Stimulated activated CD4-positive, alpha-beta T cell treated with anti-CD3 and anti-CD28 coated beads, Interleukin-12 subunit alpha, Interleukin-12 subunit beta, amount 100 ng/mL, for 24 hours (primary cell): ENCODE measurements at places on chromosomes 1 and 21.

GRCh38 chr1:206496131-206496793, 11.1 kb upstream of the RASSF5 start:
- DNase-seq: no peak

DNA sequence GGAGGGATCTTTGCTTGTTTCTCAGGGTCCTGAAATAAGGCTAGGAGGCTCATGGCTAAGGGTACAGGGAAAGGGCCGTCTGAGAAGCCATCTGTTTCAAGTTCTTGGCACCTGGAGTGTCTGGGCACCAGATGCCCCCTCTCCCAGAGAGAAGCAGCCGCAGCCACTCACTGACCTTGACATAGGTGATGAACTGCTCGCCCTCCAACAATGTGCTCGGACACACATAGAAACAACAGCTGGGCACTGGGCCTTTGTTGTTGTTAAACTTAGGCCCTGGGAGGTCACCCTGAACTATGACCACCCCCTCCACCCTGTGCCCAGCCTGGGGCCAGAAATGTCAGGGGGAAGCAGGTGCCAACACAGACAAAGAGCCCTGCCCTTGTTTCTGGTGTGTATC, 9.2 kb upstream of the TNNI1 start:
- DNase-seq: no peak

GRCh38 chr1:95650631-95651030, 416.6 kb downstream of the RWDD3 start:
- no peak for DNase-seq

GRCh38 chr21:38470755-38471154, 27.5 kb downstream of the ERG start:
- no peak for DNase-seq

GRCh38 chr21:37627074-37627473, 260.5 kb downstream of the DYRK1A start:
- no peak for DNase-seq

- DNase-seq: no peak
These were observed 39.1 kb downstream of the PCSK9 start for GRCh38 chr1:55078470-55078869.

GRCh38 chr1:6635910-6636760, 11.5 kb downstream of the THAP3 start:
- no peak for DNase-seq

- no peak for DNase-seq
These were observed 175.6 kb downstream of the SIPA1L2 start for GRCh38 chr1:232454227-232454886.

DNA sequence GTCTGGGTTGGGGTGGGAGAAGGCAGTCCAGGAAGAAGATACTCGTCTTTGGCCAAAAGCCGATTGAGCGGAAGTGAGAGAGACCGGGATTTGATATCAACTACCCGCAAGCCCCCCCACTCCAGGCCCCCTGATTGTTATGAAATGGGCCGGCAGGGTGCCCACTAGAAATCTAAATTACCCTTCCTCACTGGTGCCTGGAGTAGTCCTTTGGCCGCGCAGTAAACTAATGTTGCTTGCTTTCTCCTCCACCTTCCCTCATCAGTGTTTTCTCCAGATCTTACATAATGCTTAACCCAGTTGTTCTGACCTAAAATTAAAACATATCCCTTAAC, 119.2 kb upstream of the BARHL2 start:
- no peak for DNase-seq

DNA sequence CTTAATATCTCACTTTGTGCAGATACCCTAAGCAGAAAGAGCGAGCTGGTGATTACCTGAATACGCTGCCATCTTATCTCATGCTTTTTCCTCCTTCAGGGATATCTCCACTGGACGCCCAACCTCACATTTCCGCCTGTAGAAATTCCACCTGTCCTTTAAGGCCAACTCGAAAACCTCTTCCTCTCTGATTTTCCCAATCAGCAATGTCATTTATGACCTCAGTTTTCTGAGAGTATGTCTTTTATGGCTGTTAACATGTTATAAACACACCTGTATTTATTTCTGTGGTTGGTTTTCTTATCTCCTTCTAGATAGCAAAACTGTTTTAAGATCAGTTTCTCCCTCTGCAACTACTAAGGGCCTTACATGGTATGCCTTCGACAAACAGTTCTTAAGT, 41.1 kb downstream of the CD34 start:
- DNase-seq: no peak

GRCh38 chr1:180527101-180527669, 24.8 kb upstream of the ACBD6 start:
- no peak for DNase-seq

- DNase-seq: no peak
These were observed 9.6 kb upstream of the RPS6KC1 start for GRCh38 chr1:213041443-213041842.

DNA sequence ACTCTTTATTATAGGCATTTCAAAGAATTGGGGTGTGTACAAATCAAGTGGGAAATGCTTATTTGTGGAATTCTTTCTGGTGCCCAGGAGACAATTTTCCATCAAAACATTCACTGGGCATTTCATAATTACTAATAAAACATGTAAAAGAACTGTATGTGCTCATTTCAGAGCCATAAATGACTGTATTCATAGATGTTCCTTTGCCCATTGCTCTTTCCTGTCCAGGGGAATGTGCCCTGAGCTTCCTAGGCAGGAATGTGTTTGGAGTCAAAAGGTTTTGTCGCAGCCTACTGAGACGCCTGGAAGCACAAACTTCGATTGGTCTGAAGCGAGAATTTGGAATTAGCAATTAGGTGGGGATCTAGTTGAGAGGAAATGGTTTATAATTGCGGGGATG, 43.7 kb upstream of the EXOSC10 start:
- DNase-seq: no peak

- peak; percentile 75 for DNase-seq
These were observed 4.5 kb downstream of the TTC24 start for GRCh38 chr1:156583821-156584622.

DNA sequence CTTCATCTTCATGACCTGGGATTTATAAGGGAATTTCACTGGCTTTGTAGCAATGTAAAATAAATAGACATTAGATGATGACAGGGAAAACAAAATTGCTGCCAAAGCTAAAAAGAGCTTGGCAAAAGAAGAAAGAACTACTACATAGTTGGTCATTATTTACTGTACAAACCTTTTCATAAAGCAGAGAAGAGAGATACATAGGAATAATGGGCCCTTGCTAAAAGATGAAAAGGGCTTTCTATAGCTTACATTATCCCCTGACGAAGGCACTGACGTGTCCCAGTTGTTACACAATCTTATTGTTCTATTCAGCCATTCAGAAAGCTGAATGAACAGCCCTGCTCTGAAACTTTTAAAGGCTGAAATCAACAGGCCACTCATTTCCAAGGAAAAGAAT, 57.1 kb downstream of the ZC3H11B start:
- DNase-seq: no peak

- peak; percentile 22 for DNase-seq
These were observed at the start of gene TTLL10 for GRCh38 chr1:1173793-1174415. Gene TTLL10 (plus strand): TSS chr1:1173880. CDS start chr1:1179216, 5,336 bp downstream.

DNA sequence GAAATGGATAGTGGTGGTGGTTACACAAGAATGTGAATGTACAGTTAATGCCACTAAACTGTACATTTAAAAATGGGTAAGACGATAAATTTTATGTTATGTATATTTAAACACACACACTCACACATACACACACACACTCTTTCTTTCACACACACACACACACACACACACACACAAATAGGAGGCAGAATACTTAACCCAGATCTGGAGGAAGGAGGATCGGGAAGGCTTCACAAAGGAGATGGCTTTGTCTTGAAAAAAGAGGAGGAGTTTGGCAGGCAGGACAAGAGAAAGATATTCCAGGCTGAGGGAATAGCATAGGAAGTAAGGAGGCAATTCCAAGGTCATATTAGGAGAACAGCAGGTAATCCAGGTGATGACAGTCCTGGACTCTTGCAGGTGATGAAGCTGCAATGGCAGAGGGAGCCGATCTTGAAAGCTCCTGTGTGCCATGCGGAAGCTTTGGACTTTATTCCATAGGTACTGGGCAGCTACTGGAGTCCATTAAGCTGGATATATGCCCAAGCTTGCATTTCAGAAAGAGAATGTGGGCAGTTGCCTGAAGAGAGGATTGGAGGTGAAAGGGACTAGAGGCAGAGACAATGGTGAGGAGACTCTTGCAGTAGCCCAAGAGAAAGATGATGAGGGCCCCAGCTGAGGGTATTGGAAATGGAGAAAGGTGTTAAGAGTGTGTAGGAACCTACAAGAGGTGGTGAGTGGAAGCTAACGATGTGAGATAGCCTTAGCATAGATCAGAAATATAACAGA, 15.4 kb upstream of the LYST start:
- no peak for DNase-seq
